ENCODE measurements at places on chromosomes 7 and 10.

GRCh38 chr10:61215246-61215645, 237.9 kb downstream of the TMEM26 start:
- no peak for DNase-seq

GRCh38 chr10:110444004-110444337, 53.7 kb upstream of the DUSP5 start:
- DNase-seq, result no peak

GRCh38 chr10:96411716-96412320, 53.0 kb upstream of the OPALIN start:
- no peak for DNase-seq

- DNase-seq, result no peak
These were observed 85.2 kb downstream of the HGF start for GRCh38 chr7:81684514-81685269.

DNA sequence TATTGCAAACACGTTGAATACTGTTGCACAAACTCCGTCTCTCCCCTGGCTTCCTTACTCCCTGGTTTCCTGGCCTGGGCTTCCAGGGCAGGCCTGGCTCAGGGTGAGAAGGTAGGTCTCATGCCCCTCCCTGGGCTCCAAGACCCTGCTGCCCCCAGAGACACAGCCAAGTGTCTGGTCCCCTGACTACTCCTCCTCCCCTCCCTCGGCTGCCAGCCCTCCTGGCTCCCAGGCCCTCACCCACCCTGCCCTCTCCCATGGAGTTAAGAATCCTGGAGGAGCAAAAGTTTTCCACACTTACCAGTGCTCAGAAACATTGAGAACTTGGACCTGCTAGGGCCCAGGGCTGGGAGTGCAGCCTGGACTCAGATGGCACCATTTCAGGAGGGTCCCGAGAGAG, 47.2 kb upstream of the RABGEF1 start:
- no peak for DNase-seq

- DNase-seq, result no peak
These were observed 23.9 kb downstream of the SLC18A2 start for GRCh38 chr10:117264782-117265181.

DNA sequence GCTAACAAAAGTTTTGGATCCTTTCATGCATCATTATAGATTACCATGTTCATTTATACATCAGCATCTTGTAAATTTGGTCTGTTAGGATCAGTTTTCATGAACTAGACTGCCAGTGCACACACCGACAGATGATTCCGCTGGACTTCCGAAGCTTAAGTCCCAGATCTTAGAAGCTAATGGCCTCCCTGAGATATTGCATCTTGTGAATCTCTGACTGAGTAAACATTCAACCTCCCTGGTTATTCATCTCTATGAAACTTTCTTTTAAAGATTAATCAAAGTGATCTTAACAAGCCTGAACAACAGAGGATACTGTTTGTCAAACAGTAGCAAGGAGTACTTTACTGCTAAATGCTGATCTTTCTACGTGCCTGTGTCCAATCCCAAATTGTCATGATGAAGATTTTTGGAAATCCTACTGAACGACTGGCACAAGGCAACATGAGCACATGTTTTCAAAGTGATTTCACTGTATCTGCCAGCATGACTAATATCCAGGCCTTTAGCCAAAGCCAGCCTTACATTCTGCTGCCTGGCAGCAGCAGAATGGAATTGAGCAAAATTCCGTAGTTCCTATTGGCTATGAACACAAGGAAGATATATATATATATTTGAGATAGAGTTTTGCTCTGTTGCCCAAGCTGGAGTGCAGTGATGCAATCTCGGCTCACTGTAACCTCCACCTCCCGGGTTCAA, 91.3 kb upstream of the ANK3 start:
- no peak for DNase-seq
